ENCODE measurements at places on chromosomes 3 and 15.

GRCh38 chr3:113304102-113304501, 92.7 kb downstream of the BOC start:
- DNase-seq: no peak

GRCh38 chr3:64405211-64405835, 180.1 kb upstream of the PRICKLE2 start:
- no peak for DNase-seq

DNA sequence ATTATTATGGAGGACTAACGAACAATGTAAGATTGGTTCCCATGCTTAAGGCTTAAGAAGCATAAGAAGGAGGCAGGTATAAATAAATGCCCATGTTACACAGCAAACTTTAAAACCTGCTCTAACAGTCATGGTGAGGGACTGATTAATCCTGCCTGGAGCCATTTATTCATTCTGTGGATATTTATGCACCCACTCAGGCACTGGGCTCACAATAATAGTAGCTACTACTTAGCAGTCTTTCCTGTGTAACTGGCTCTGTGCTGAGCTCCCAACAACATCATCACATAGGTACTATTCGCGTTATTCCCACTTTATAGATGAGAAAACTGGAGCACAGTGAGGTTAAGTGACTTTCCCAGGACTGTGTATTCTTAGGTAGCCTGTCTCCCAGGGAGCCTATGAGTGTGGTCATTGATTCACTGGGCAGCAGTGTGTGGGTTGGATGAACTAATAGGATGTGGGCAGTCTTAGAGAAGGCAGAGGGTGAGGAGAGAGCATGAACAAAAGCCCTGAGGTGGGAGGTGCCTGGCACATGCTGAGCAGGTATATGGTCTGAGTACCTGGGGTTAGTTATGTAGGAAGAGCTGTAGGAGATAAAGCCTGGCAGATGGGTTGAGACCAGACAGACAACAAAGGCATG, 44.1 kb upstream of the UMPS start:
- DNase-seq: no peak

GRCh38 chr3:4271834-4272233, 31.3 kb upstream of the SETMAR start:
- DNase-seq: no peak

- DNase-seq: peak; percentile 36
Measured at GRCh38 chr3:165347526-165347925, 151.3 kb upstream of the SLITRK3 start.

- DNase-seq: no peak
Measured at GRCh38 chr15:48435321-48435720, 104.1 kb downstream of the DUT start.

DNA sequence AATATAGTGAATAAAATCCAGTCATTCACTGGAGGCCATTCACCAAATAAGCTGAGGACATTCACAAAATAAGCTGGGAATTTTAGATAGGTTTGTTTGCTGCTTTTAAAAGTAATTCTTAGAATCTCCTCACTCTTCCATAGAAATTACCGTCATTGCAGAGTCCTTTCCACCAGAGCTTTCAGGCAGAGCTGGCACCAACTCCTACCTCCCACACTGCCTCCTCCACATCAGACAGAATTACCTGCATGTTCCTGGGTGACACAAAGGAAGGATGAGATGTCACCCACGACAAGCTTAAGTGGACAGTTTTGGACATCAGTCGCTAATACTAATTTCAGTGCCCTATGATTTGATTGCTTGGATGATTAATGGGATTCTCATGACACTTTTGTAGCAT, 1113.2 kb downstream of the IGSF11 start:
- DNase-seq: no peak

DNA sequence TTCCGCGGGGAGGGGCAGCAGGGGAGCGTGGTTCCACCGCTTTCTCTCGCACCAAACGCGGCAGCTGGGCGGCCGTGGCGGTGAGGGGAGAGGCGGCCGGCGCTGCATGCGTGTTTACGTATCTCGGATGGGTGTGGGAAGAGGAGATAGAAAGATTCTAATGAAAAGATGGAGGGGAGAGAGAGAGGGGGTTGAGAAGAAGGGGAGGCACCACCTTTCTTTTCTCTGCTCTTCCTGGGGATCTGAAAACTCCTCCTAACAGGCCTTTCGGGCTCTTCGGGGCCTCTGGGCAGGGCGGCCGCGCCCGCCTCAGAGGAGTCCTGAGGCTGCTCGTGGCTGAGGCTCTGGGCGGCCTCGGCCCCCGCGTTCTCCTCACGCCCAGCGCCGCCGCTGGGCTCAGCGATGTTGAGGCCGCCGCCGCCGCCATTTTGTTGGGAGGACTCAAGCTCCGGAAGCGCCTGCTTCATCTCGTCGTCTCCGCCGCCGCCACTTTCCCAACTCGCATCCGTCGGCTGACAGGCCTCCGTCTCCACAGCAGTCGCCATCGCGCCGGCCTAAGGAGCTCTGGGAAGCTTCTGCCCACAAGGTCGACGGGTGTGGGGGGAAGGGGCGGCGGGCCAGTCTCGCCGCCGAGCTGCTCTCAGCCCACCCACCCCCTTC, 473 bp downstream of the TASOR start:
- DNase-seq: peak; percentile 81

DNA sequence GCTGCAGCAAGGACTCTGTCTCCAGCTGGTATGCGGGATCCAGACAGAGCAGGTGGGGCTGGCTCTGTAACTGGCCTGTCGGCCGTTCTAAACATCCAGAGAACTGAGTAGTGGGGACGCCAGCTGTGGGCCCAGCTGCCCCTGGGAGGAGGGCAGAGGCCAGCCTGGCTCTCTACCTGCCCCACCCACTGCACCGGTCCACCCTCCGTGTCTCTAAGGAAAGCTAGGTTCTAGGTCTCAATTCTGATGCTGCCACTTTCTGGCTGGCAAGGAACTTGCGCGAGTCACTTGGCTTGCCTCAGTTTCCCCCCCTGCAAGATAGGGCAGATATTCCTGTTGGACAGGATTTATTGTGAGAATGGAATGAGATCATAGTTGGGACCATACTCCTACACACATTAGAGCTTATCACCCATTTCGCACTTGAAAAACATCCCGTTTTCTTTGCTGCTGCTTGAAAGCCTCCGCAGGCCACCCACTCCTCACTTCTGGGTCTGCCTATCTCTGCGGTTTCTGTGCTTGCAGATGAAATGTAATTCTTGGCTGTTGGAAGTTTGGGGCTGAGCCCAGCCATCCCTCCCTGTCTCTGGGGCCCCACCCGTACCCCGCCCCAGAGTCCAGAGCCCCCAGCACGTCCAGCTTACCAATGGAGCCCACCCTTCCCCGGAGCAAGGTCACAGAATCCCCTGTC, 65.8 kb downstream of the IQSEC1 start:
- DNase-seq: no peak

DNA sequence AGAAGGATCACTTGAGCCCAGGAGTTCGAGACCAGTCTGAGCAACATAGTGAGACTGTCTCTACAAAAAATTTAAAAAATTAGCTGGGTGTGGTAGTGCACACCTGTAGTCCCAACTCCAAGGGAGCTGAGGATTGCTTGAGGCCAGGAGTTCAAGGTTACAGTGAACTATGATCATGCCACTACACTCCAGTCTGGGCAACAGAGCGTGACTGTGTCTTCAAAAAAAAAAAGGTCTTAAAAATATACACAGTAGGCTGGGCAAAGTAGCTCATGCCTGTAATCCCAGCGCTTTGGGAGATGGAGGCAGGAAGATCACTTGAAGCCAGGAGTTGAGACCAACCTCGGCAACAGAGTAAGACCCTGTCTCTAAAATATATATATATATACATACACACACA, 11.2 kb upstream of the CAMK1 start:
- DNase-seq: no peak

DNA sequence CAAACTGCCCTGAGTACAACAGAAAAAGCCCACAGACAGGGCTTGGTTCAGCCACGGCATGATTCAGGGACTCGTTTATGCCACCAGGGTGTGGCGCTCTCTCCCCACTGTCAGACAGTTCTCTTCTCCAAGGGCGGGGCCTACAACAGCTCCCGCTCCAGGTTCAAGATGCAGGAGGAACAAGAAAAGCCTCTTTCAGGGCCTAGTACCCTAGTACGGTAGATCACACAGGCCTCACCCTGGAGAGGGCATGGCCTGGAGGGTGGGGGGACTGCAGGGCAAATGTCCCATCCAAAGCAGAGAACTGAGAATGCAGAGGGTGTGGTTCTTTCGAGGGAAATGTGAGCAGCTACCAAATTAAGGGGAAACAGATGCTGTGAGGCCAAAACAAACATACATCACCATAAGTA, 12.0 kb downstream of the MESD start:
- DNase-seq: no peak

Data from NCI-H226 (cell line).